Tibial nerve (tissue), 4 donors: ENCODE measurements at places on chromosomes 6 and 20. TPM values are rescaled to one million over a fixed set of nuclear protein-coding genes. Genes with fewer than 3 reads are reported as not detected.
A peak's percentile ranks its signal among the peaks of the same experiment; 100 is the strongest.

The MAS1 gene
- not detected for total RNA-seq

DNA sequence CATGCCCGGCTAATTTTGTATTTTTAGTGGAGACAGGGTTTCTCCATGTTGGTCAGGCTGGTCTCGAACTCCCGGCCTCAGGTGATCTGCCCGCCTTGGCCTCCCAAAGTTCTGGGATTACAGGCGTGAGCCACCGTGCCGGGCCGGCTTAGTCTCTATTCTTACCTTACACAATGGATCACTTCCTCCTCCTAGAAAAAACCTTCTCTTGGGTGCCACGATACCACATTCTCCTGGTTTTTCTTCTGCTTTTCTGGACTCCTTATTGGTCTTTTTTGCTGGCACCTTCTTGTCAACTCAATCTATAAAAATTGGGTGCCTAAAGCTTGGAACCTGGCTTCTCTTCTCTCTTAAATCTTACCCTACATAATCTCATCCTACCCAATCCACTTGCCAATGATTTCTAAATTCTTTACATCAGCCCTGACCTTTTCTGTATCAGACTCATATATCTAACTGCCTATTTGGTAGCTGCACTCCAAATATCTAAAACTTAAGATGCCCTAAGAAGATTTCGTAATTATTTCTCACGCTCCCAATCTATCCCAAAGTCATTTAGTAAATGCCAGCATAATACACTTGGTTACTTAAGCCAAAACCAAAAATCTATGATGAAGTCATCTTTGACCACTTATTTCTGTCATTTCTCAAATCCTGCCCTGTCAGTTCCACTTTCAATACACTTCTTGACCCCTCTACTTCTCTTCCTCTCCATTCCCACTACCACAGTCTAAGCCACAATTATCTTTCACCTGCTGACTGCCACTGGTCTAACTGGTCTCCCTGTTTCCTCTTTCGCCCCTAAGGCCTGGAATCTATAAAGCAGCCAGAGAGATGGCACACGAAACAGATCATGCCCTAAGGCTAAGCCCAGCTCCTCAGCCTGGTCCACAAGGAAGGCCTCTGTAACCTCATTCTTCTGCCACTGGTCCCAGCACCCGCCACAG, 43.2 kb downstream of the ELMO2 start:
- peak overlapping the region; percentile 99 for H3K27ac ChIP-seq
- no peaks in the 10 kb centered on the region for H3K27me3 ChIP-seq
- H3K4me1 ChIP-seq, result peaks cover 21% of the 10 kb centered on the region
- peak overlapping the region; percentile 94 for H3K4me3 ChIP-seq
- no peak for DNase-seq

- no peaks in the 10 kb centered on the region for H3K27me3 ChIP-seq
- no peaks in the 10 kb centered on the region for H3K4me1 ChIP-seq
- H3K4me3 ChIP-seq, result no peak overlapping the region
- no peak for DNase-seq
- no peak overlapping the region for H3K27ac ChIP-seq
These were observed 228.9 kb upstream of the SMLR1 start for GRCh38 chr6:130598021-130598989.

DNA sequence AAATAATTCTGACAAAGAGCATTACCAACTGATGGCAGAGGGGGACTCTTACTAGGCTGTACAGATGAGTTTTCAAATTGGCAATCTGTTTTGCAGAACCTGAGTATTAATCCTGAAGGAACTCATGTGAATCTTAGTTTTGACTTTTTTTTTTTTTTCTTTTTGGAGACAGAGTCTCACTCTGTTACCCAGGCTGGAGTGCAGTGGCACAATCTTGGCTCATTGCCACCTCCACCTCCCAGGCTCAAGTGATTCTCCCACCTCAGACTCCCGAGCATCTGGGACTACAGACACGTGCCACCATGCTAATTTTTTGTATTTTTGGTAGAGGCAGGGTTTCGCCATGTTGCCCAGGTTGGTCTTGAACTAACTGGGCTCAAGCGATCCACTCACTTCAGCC, 49.3 kb downstream of the KCTD20 start:
- H3K27me3 ChIP-seq, result no peaks in the 10 kb centered on the region
- H3K4me1 ChIP-seq, result peaks cover 18% of the 10 kb centered on the region
- H3K36me3 ChIP-seq, result no peaks in the 10 kb centered on the region
- no peak for DNase-seq
- H3K27ac ChIP-seq, result no peak overlapping the region

GRCh38 chr6:84227044-84227433, 404 bp downstream of the CEP162 start:
- no peaks in the 10 kb centered on the region for H3K36me3 ChIP-seq
- no peak for DNase-seq
- peak overlapping the region; percentile 67 for H3K4me3 ChIP-seq
- peaks cover 20% of the 10 kb centered on the region for H3K4me1 ChIP-seq

DNA sequence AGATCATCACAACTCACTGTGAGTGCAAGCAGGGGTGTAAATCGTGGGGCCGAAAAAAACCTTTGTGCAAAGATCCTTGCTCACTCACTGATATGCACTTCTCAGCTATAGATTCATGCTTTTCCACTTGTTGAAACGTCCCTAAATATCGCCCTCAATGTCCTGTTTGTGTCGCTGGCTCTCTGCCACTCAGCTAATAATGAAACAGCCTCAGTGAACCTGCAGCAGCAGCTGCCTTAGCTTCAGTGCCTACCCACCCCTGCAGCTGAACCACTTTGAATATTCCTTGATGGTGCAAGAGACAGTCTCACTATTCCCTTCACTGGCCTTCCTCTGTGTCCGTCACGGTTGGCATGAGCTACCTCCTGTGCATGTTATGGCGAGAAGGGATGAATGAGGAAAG, 128.9 kb upstream of the NAA20 start:
- peak overlapping the region; percentile 71 for H3K27ac ChIP-seq
- no peaks in the 10 kb centered on the region for H3K4me1 ChIP-seq
- no peaks in the 10 kb centered on the region for H3K36me3 ChIP-seq
- peak overlapping the region; percentile 30 for H3K4me3 ChIP-seq
- DNase-seq, result no peak
- H3K27me3 ChIP-seq, result no peaks in the 10 kb centered on the region
